ENCODE measurements at places on chromosomes 6 and 20.

DNA sequence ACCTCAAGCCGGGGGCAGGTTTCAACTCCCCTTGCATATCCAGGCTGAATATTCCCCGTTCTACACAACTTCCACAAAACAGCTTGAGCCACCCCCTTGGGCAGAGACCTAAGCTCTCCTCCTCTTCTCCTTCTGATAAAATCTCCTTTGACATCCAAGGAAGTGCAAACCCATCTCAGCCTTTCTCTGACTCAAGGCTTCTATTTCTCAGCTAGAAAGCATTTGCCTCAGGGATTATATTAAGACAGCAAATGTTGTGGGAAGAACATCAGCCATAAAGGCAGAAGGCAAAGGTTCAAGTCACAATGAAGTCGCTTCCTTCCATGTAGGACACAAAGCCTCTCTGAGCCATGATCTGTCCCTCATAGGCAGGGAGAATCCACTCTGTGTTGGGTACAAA is 386.6 kb upstream of the ARID1B start:
- no peak for DNase-seq

DNA sequence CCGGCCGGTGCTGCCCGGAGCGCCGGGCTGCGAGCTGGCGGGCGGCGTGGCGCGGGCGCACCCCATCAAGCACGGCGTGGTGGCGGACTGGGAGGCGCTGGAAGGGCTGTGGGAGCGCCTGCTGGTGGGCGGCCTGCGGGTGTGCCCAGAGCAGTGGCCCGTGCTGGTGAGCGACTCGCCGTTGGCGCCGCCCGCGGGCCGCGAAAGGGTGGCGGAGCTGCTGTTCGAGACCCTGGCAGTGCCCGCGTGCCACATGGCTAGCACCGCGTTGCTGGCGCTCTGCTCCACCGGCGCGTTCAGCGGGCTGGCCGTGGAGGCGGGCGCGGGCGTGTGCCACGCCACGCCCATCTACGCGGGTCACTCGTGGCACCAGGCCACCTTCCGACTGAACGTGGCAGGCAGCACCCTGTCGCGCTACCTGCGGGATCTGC is 517 bp downstream of the ACTL10 start:
- no peak for DNase-seq

DNA sequence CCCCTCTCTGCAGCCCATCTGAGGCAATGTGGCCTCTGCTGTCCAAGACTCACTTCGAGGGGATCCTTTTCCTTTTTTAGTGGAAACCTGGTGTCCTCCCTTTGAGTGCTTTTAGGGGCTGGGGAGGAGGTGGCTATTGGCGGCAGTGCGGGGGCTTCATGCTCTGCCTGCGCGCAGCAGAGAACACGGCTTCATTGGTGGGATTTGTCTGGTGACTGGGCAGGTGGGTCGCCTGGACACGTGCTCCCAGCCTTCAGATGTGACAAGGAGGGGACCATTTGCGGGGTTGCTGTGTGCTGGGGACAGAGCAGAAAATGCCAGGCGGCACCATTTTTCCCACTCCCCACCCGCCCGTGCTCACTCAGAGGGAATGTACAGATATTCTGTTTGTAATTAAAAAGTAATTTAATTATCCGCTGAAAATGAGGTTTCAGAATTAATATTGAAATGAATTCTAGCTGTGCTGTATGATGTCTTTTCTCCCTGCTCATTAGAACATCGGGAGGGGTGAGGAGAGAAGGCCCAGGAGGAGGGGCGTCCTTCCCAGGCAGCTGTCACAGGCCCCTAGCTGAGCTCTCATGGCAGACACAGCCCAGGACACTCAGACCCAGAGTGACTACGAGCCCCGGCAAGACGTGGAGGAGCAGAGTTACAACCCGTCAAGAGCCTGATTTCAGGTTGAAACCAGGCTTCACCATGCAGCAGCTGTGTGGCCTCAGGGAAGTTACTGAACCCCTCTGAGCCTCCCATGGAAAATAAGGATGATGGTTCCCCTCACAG is 417.2 kb upstream of the SULF2 start:
- DNase-seq, result no peak

GRCh38 chr6:151738267-151738666 is 69.2 kb upstream of the ESR1 start:
- no peak for DNase-seq

DNA sequence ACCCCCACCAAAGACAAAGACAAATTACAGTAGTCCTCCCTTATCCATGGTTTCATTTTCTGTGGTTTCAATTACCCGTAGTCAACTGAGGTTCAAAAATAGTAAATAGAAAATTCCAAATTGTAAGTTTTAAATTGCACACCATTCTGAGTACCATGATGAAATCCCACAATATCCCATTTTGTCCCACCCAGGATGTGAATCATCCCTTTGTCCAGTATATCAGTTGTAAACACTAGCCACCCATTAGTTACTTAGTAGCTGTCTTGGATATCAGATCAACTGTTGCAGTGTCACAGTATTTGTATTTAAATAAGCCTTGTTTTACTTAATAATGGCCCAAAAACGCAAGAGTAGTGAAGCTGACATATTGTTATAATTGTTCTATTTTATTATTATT is 364.0 kb upstream of the ARID1B start:
- DNase-seq, result no peak

- DNase-seq, result no peak
Observed at GRCh38 chr6:32070814-32071543, 32.8 kb downstream of the CYP21A2 start.

DNA sequence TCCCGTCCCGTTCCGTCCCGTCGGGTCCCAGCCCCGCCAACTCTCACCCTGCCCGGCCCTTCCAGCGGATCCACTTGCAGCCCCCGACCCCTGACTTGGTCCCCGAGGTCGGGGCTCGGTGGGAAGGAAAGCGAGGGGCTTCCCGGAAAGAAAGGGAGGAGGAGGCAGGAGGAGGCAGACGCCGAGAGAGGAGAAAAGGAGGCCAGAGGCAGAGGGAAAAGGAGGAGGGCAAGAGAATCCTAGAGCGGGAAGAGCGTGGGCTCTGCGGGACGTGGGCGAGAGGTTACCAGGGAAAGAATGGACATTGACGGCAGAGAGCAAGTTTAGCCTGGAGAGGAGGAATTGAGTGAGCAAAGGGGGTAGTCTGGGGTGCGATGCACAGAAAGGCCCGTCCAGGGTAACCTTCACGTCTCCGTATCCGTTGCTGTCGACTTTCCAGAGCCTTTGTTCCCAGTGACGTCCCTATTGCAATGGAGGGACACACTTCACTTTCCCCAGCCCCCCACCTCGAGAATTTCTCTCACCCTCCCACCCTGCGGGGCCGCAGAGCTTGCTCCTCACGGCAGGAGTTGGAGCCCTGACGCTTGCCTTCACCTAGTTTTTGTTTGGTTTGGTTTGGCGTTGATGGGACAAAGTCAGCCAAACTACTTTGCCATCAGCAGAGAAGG is 477 bp upstream of the MOXD1 start:
- no peak for DNase-seq

DNA sequence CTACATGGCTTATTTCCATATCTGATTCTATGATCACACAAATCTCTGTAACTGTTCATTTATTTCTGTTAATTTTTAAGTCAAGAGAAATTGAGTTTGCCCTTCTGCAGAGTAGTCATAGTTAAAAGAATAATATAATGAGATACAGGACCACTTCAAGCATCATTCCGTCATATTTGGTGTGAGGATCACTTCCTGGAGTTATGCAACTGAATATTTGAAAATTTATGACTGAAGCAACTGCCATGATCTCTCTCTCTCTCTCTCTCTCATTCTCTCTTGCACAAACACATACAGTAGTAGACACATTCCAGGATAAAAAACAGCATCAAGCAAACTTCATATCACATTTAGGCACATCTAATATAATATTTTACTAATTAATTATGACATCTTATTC is 116.4 kb downstream of the COL9A1 start:
- DNase-seq, result no peak

- peak; percentile 58 for DNase-seq
Observed at GRCh38 chr6:159788753-159789376, 537 bp downstream of the TCP1 start.

- peak; percentile 33 for DNase-seq
Observed at GRCh38 chr6:48111143-48111506, at the start of gene PTCHD4. TSS of gene PTCHD4 (minus strand) at chr6:48111197. CDS start at chr6:48068957, 42,240 bp downstream.

DNA sequence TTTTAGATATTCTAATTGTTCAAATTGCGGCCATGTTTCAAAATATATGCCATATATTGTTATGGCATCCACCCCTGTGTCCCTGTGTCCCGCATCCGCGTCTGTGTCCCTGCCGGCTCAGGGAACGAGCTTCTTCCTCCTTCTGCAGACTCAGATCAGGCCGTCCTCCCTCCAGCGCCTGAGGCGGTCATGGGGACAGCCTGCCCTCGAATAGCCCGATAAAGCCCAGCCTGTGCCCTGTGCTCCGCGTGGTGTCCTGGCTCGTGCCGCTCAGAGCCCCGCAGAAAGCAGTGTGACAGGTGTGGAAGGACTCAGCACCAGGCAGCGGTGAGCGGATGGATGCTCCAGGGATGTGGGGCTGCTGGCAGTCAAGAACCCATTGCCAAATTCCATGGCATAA is 663.4 kb upstream of the DEFB115 start:
- DNase-seq, result no peak

GRCh38 chr6:105449756-105450390 is 47.0 kb upstream of the PREP start:
- DNase-seq, result no peak

- no peak for DNase-seq
Observed at GRCh38 chr6:90124874-90125510, 171.7 kb downstream of the BACH2 start.

DNA sequence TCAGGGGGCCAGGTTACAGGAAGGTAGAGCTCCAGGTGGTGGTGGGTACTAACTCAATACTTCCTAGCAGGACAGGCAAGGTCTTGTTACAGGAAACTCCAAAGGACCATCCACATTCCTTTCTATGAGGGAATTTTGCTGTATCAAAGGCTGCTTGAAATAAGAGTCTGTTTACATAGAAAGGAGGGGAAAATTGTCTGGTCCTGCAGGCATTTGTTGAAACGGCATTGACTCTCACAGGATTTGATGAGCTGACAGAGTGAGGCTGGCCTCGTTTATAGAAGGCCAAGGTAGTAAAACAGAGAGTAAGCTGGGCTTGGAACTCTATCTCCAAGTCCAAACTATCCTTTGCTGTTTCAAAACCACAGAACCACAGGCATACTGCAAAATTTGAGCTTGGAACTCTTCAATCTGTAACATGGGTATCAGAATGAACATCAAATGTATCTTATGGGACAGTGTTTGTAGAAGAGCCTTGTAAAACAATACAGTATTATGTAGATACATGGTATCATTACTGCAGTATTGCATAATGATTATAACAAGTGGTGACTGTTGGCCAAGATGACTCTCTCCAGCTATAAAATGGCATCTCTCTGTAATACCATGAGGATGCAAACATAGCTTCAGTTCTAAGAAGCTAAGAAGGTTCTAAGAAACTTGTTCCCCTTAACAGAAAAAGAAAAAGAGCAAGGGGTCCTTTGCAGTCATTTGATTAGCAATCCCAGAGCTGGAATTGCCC is 61.5 kb downstream of the TRAM2 start:
- DNase-seq, result peak; percentile 79

DNA sequence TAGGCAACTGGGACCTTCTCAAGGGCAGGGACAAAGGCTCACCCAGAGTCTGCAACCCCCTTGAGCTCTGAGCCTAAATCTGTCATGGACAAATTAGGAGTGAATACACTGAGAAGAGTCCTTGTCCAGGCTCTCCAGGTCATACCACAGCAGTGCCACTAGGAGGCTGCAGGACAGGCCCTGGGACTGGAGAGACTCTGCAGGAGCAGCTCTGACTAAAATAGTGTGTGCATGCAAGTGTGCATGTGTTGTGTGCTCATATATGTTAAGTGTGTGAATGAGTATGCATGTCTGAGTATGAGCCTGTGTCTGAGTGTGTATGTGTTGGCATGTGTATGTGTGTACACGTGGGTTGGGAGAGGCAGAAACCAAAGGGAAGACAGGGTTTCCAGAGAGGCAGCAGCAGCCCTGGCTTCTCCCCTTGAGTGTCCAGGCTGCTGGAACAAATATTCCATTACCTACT is 27.1 kb downstream of the MRPL14 start:
- peak; percentile 36 for DNase-seq

- peak; percentile 72 for DNase-seq
Observed at GRCh38 chr6:84522135-84522549, 242.3 kb downstream of the TBX18 start.

DNA sequence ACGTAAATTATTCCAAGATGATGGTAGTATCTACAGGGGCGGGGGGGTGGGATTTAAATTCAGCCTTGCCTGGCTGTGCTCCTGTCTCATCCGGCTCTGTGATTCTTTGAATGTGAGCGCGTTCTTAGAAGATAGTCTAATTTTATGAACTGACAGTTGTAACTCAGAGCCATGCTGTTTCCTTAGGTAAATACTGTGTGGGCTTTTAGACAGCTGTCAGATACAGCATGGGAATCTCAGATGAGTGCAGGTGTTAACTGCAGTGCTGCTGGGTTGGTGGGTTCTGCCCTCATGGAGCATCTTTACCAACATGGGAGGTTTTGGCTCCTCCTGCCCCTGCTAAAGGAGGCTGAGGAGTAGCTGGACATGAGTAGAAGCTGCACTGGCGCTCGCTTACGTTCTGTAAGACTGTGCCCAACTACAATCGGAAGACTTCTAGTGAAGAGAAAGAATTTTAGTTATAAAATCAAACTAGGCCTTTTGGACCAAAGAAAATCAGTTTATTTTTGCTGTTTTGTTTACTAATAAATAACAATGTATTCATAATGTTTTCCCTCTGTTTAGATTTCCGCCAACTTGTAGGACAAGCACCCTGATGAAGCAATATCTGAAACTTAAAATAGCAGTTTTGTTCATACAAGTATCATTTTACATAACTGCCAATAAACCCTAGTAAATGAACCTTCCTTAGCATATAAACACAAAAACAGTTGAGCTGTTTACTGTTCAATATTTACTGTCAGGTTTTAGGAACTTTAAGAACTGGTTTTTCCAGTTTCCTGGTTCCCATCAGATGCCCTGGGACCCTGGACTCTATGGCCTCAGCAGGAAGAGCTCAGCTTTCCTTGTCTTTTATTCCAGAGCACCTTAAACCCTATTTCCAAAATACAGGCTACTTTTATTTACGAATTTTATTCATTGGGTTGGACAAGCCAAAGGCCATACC is 66.1 kb downstream of the FAM120B start:
- no peak for DNase-seq

GRCh38 chr6:125140808-125141207 is 12.8 kb upstream of the TPD52L1 start:
- DNase-seq, result peak; percentile 13

- DNase-seq, result no peak
Observed at GRCh38 chr6:170006071-170006899, 254.9 kb downstream of the ERMARD start.

DNA sequence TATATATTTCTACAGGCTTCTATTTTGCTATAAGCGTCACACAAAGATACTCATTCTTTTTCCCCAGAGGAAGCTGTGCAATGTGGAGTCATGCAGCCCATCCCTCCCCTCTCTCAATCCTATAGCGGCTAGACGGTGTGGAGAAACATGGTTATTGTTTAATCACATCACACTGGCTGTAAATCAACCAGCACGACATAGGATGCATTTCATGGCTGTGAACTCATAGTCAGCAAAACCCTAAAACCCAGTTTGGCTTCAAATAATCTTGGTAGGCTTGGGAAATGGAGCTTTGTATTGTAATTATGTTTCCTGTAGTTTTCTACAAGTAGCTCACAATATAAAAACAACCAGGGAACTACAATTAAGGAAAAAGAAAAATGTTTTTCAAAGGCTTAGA is 16.8 kb downstream of the FOXC1 start:
- no peak for DNase-seq

All from fibroblast of villous mesenchyme (primary cell).